ENCODE measurements at places on chromosomes 2 and 18.

GRCh38 chr2:20868377-20868776, 45.5 kb upstream of the LDAH start:
- peak; percentile 65 for DNase-seq

GRCh38 chr18:43012951-43013350, 102.5 kb downstream of the RIT2 start:
- DNase-seq = no peak

GRCh38 chr2:236081171-236081570, 87.0 kb downstream of the GBX2 start:
- DNase-seq = no peak

DNA sequence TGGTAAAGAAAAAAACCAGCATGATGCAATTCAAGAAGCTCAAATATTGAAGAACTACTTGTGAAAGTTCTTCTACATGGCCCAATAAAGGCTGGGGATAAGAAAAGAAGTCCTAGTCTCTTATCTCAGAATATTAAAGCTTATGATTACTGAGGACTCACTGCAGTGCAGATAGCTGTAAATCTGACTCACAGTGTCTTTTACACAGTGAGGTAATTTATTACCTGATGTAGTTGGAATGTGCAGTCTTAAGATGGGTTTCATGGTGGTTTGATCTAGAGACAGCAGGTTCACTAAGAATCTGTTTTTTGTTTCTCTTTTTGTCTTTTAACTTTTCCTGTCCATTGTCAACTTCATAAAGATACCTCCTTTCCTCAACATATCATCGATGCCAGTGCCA, 484.0 kb upstream of the MAP2 start:
- no peak for DNase-seq

GRCh38 chr2:53312721-53313120, 454.9 kb upstream of the CHAC2 start:
- DNase-seq = no peak

DNA sequence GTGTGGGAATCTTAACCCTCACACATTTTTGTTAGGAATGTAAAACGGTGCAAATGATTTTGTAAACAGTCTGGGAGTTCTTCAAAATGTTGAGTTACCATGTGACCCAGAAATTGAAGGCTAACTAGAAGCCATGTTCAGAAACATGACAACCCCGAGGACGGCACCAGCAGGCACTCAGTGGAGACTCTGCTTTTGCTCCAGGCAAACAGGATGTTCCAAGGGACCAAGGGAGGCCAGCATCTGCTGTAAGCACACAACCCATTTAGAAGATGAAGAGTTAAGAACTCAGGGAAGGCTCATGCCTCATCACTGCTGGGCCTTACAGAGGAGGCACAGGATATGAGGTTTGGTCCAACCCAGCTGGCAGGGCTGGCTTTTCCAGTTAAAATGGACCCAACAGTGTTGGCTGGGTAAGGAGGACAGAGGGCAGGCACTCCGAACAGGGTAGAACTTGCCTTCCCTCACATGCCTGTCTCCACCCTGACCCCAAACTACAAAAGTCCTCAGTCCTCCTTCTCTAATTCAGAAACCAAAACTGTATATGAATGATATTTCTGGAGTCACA, 23.6 kb downstream of the PARD6G start:
- DNase-seq = no peak

GRCh38 chr2:218805627-218806026, 23.7 kb downstream of the CYP27A1 start:
- DNase-seq = no peak

GRCh38 chr2:219291910-219292490, 12.8 kb downstream of the DNAJB2 start:
- no peak for DNase-seq

DNA sequence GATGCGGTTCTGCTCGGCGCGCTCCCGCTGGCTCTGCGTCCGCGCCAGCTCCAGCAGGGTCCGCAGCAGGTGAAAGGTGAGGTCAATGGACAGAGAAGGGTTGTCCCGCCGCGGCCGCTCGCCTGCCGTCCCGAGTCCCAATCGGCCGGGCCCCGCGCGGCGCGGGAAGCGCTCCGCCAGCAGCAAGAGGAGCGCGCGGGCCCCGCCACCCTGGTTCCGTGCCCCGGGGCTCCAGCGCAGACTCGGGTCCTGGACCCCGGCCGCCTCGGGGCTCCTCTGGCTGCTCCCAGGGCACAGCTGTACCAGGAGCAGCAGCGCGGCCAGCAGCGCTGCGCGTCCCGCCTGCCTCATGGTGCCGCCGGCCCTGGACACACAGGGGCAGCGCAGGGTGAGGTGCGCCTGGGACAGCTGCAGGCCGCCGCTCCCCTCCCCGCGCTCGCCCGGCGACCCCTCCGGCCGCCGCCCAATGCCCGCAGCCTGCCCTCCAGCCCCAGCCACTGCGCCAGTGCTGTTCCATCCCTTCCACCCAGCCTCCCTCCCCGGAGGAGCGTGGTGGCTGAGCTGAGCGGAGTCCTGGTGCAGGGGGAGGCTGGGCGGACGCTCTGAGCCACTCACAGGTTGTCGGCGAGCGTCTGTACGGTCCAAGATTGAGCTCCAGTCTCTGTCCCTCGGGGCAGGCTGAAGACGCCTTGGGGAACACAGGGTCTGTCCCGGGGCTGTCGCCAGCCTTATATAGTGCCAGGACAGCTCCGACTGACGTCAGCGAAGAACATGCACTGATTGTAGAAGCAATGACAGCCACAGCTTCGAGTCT, 493 bp downstream of the UCN start:
- DNase-seq = no peak

- DNase-seq = no peak
These were observed 288.1 kb downstream of the EPHA4 start for GRCh38 chr2:221283896-221284545.

GRCh38 chr2:240817496-240818292, 2.3 kb downstream of the KIF1A start:
- no peak for DNase-seq

- no peak for DNase-seq
These were observed 85.9 kb upstream of the FOXI3 start for GRCh38 chr2:88538362-88538917.

DNA sequence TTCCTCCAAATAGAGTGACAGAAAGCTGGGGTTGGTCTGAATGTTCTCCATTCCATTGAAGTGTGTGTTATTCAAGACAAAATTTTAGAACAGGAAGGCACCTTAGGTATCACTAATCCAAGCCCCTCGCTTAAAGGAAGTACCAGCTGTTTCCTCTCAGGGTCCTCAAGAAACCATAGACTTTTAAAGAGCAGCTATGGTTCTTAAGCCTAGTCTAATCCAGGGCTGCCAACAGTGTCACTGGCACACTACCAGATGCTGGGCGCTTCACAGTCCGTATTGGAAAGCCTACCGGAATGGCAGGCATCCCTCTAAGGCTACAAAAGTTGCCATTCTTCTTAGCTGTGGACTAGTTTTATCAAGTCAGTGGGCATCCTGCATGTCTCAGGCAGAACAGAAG, 1.9 kb downstream of the NEMP2 start:
- DNase-seq = no peak

- no peak for DNase-seq
These were observed 102.2 kb downstream of the VIT start for GRCh38 chr2:36798724-36799123.

DNA sequence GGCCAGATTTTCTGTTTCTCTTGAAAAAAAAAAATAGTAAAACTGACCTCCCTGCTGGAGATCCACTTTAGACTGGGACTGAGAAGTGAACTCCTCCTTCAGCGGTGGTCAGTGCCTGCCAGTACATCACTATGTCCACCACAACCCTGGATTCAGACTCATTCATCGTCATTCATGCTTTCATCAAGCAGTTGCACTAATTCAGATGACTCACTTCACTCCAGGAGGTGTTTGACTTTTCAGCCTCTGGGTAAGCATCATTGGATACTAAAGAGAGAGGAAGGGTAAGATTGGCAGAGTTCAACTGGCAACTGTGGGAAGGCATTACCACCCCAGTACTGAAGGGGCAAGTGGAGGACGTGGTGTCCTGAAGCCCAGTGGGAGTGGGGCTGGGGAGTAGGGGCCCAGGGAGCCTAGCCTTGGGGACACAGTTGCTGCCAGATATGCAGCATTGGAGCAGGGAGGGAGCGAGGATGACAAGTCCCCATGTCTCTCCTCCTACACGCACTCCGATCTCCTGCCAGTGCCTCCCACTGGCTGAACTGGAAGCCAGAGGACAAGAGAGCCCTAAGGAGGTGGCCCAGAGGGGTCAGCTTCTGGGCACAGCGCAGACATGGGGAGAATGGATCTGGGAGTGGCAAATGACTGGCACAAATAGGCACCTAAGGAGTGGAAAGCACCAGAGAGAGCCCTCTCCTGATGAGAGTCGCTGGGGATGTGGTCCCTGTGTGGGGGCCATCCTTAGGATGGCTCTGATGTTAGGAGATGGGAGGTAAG, 111.1 kb downstream of the TGFA start:
- no peak for DNase-seq

- DNase-seq = no peak
These were observed 5.7 kb downstream of the LCT start for GRCh38 chr2:135831180-135831812.

All from activated T-cell treated with anti-CD3 and anti-CD28 coated beads for 48 hours (primary cell).